Fibroblast of skin of right quadriceps (primary cell): ENCODE measurements at places on chromosomes 5 and 9.

DNA sequence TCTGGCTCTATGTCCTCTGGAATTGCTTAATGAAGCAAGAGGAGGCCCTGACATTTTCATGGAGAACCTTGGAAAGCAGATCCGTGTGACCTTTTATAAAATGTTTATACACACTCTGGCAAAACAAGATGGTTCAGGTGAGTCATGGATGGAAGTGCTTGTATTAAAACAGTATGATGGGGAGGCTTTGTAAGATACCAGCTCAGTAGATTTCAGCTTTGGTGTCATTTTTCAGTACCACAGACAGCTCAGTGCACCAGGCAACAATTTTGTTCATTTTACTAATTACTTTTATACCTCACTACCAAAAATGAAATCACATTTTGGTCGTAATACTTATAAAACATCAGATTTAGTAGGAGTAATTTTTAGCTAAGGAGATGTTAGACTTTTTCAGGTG, 5.2 kb downstream of the KCNN2 start:
- no peak for DNase-seq

DNA sequence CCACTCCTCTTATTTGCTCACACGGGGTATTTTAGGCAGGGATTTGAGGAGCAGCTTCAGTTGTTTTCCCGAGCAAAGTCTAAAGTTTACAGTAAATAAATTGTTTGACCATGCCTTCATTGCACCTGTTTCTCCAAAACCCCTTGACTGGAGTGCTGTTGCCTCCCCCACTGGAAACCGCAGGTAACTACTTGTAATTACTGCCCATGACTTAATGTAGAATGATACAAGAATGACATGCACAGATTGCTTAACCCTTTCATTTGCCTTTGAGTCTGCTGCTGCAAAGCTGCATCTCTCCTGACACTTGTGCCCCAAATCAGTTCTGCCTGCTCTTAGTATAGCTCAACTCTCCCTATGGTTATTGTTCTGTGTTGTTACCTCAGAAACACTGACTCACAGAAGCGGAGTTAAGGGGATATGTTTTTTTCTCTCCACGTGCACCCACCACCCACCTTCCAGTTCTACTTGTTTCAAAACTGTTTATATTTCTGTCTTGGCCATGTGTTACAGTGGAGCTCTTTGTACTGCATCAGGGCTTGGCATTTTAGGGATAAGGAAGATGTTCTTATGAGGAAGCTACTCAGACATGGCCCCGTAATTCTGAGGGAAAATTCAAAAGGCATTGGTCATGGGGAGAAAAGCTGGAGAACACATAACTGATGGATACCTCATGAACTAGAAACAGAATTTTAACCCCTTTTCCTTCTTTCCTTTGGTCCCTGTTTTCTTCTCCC, 2.3 kb downstream of the ADRB2 start:
- no peak for DNase-seq

DNA sequence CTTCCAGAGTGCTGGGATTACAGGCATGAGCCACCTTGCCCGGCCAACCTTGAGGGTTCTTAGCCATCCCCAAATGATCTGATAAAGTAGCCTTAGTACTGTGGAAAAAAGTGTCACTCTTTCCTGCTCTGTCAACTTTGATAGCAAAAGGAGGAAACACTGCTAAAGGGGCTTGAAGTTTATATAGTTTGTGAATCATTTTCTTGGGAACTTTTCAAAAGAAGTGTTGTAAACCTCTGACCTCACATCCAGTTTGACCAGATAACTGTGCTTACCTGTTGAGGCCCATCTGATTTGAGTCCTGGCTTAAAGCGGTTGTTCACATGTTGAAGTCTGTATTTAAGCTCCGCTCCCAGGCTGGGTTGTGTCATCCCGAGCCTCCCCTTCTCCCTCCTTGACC, 303.3 kb downstream of the DOCK8 start:
- no peak for DNase-seq

- peak; percentile 53 for DNase-seq
Observed at GRCh38 chr5:142197098-142197497, 88.5 kb downstream of the NDFIP1 start.

- no peak for DNase-seq
Observed at GRCh38 chr5:9288234-9288633, 257.6 kb downstream of the SEMA5A start.

- DNase-seq, result no peak
Observed at GRCh38 chr5:1470762-1471211, 25.5 kb upstream of the SLC6A3 start.

- no peak for DNase-seq
Observed at GRCh38 chr9:128716581-128717254, 7.2 kb downstream of the ZDHHC12 start.

- DNase-seq, result no peak
Observed at GRCh38 chr9:6562201-6562600, 83.3 kb downstream of the GLDC start.
